ENCODE measurements at places on chromosomes 1 and 21. TPM values are rescaled to one million over a fixed set of nuclear protein-coding genes. Genes with fewer than 3 reads are reported as not detected.

DNA sequence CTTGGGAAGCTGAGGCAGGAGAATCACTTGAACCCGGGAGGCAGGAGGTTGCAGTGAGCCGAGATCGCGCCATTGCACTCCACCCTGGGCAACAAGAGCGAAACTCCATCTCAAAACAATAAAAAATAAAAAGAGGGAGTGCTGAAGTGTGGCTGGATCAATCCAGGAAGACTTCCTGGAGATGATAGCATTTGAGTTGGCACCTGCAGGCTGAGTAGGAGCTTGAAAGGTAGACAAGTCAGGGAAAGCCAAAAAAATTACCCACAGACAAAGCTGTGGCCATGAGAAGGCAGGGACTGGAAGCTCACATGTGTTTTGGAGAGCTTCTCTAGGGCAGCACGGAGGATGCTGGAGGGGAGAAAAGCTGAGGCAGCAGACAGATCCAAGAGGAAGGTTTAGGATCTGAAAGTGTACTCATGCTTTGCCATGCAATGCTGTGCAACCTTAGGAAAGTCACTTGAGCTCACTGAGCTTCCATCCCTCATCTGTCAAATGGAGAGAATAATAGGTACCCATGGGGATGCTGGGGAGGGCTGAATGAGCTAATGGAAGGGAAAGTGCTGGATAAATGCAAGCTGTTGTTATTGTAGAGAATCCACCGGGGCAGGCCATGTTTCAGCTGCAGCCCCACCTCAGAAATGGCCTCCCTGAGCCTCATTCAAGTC, 26.0 kb upstream of the SYNC start:
- DNase-seq = no peak

GRCh38 chr1:205928317-205928716, 14.9 kb downstream of the SLC26A9 start:
- DNase-seq = no peak

DNA sequence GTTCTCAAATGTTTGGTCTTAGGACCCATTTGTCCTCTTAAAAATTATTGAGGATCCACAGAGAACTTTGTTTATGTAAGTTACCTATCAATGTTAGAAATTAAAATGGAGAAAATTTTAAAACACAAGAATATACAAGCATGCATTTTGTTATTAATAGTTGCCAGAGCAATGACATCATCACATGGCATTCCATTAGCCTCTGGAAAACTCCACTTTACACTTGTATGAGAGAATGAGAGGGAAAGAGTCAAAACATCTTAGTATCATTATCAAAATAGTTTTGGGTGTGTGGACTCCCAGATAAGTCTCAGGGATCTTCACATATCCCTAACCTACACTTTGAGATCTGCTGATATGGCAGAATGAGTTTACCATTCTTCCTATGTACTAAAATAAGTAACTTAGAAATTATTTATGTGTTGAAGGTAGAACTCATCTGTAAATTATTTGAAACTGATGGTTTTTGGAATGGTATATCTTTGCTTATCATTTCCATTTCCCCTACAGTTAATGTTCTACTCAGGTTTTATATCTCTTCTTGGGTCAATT, 48.8 kb downstream of the RNF220 start:
- DNase-seq = no peak

- DNase-seq = no peak
Observed at GRCh38 chr1:42214447-42214871, 49.9 kb upstream of the GUCA2A start.

- DNase-seq = no peak
Observed at GRCh38 chr1:204340081-204340889, 19.4 kb downstream of the PLEKHA6 start.

GRCh38 chr1:44531785-44532566, 126.9 kb downstream of the RNF220 start:
- DNase-seq = no peak

DNA sequence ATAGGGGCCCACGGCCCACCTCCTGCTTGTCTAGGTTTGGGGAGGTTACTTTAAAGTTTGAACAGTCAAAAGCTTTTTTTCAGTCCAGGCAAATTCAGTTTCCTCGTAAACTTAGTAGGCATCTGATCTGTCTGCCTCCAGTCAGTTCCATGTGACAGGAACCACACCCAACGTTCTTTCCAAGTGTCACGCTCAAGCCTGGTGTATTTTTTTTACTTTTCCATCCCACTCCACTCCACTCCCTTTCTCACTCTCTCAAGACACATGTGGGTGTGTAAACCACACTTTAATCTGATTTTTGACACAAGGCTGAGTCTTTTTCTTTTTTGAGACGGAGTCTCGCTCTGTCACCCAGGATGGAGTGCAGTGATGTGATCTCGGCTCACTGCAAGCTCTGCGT, 60.3 kb upstream of the GPR153 start:
- DNase-seq = no peak

GRCh38 chr1:235049217-235049616, 79.4 kb downstream of the TOMM20 start:
- DNase-seq = no peak

DNA sequence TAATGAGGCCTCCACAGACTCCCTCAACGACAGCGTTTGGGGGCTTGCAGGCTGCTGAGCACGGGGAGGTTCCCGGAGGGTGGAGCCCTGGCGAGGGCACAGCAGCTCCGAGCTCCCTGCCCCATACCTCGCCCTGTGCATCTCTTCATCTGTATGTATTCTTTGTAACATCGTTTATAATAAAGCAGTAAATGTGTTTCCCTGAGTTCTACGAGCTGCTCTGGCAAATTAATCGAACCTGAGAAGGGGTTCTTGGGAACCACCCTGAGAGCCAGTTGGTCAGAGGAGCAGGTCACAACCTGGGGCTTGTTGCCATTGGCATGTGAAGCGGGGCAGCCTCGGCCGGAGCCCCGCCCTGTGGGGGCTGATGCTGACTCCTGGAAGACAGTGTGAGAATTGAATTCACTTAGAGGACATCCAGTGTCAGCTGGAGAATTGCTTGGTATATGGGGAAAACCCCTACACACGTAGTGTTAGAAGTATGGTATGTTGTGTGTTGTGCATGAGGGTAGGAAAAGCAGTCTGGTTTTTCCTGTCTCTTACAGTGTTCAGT, 11.5 kb downstream of the SLC37A1 start:
- DNase-seq = peak; percentile 69

- no peak for DNase-seq
Observed at GRCh38 chr1:181033799-181034451, at the start of gene MR1. MR1 (plus strand) TSS chr1:181033983; CDS start chr1:181034008, 25 bp downstream.

DNA sequence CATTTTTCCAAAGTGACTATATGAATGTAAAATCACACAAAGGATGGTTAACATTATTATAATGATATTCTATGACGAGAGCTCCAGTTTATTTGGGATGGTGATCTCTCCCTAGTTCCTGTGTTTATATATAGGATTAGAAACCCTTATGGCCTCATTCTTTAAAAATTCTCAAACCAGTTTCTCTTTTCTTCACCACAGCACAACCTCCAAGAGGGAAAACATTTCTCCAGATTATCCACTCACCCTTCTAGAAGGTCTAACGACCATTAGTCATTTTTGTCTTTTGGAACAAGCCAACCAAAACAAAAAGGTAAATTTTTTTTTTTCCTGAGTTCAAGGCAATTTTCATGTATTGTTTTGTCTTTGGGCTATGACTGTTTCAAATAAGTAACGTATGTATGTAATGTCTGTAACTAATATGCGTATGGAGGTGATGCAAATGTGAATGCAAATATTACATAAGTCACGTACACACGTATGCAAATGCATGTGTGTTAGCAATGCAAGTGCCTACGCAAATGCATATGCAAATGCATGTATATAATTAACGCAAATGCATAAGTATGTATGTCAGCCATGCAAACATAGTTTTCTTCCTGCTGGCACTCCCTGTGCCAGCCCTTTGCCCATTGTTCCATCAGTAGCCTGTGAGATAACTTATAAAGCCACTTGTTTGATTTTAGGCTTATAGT, 72.5 kb upstream of the MORC3 start:
- DNase-seq = no peak

The C1orf87 gene
- total RNA-seq = not detected

The FCGR3B gene
- not detected for total RNA-seq

The RIPPLY3 gene
- not detected for total RNA-seq

The SH3BGRL3 gene
- 36.4 TPM for total RNA-seq

The TRIM17 gene
- total RNA-seq = 0.95 TPM

The TNN gene
- total RNA-seq = 0.36 TPM
